ENCODE measurements at places on chromosomes 1 and 21. TPM values are rescaled to one million over a fixed set of nuclear protein-coding genes. Genes with fewer than 3 reads are reported as not detected.
A peak's percentile ranks its signal among the peaks of the same experiment; 100 is the strongest.

The TAS1R3 gene
- not detected for total RNA-seq

The OR14I1 gene
- total RNA-seq: not detected

The DNAJC6 gene
- total RNA-seq: 6.9 TPM

The KCNE2 gene
- 0.99 TPM for total RNA-seq

DNA sequence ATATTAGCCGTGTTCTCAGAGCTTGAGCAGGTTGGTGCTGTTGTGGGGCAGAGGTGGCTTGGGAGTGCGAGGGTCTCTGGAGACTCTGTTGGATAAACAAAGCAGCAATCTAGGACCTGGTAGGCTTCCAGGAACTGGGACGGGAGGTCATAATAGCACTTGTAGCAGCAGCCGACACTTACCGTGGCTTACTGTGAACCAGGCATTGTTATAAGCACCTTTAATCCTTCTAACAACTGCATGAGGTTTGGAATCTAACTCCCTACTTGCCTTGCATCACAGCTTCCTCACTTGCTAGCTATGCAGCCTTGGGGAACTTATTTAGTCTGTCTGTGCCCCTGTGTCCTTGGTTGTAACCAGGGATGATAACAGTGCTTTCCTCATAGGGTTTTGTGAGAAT is 94.9 kb downstream of the NAV1 start:
- H3K4me1 ChIP-seq: peaks cover 38% of the 10 kb centered on the region
- H3K27ac ChIP-seq: no peak overlapping the region
- no peak for DNase-seq
- H3K4me3 ChIP-seq: no peak overlapping the region
- peaks cover 4% of the 10 kb centered on the region for H3K36me3 ChIP-seq

DNA sequence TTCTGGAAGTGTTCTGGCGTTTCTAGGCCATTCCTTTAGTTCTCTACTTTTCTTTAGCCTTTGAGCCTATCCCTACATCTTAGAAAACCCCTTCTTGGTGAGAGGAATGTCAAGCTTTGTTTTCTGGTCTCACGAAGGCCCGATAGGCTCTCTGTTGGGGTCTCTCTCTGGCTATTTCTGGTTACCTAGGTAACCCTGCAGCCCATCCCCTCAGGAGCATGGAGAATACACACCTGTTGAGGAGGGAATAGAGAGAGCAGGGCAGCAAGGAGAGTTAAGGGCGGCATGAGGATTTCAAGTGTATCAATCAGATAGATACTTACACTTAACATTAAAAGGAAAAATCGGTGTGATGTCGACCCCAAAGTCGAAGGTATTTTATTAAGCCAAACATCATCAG is 45.7 kb downstream of the LRRC8D start:
- H3K4me1 ChIP-seq: no peaks in the 10 kb centered on the region
- no peak overlapping the region for H3K27ac ChIP-seq
- DNase-seq: no peak
- peaks cover 5% of the 10 kb centered on the region for H3K36me3 ChIP-seq
- no peaks in the 10 kb centered on the region for H3K27me3 ChIP-seq

- peaks cover 19% of the 10 kb centered on the region for H3K4me1 ChIP-seq
- no peaks in the 10 kb centered on the region for H3K36me3 ChIP-seq
- DNase-seq: no peak
- no peaks in the 10 kb centered on the region for H3K27me3 ChIP-seq
- H3K27ac ChIP-seq: no peak overlapping the region
Observed at GRCh38 chr1:48923116-48923515, 146.4 kb upstream of the BEND5 start.

GRCh38 chr1:192010406-192010805 is 147.9 kb upstream of the RGS18 start:
- no peaks in the 10 kb centered on the region for H3K4me1 ChIP-seq
- no peak for DNase-seq
- no peaks in the 10 kb centered on the region for H3K27me3 ChIP-seq
- H3K4me3 ChIP-seq: no peak overlapping the region
- no peak overlapping the region for H3K27ac ChIP-seq

DNA sequence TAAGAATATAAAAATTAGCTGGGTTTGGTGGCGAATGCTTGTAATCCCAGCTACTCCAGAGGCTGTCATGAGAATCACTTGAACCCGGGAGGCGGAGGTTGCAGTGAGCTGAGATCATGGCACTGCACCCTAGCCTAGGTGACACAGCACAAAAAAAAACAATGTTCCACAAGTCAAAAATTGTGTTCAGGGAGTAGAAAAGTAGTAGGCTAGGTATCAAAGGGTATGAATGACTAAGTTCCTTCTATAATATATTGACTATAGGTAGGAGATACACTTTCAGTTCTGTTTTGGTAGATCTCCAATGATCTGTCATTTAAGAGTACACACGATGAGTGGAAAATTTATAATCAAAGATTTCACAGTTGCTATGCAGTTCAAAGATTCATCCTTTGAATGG is 16.7 kb downstream of the USP48 start:
- H3K36me3 ChIP-seq: no peaks in the 10 kb centered on the region
- no peak for DNase-seq
- peaks cover 36% of the 10 kb centered on the region for H3K4me1 ChIP-seq
- H3K4me3 ChIP-seq: no peak overlapping the region
- no peak overlapping the region for H3K27ac ChIP-seq

GRCh38 chr1:167601442-167602383 is 28.3 kb upstream of the RCSD1 start:
- no peaks in the 10 kb centered on the region for H3K4me1 ChIP-seq
- H3K36me3 ChIP-seq: no peaks in the 10 kb centered on the region
- H3K4me3 ChIP-seq: no peak overlapping the region
- DNase-seq: peak; percentile 72
- peak overlapping the region; percentile 36 for H3K27ac ChIP-seq
- H3K27me3 ChIP-seq: no peaks in the 10 kb centered on the region
